ENCODE measurements at places on chromosomes 13 and 19.

GRCh38 chr13:28357911-28358433 is 137.0 kb downstream of the FLT1 start:
- DNase-seq, result no peak

- DNase-seq, result no peak
Observed at GRCh38 chr13:102774214-102774568, 605 bp upstream of the TEX30 start.

DNA sequence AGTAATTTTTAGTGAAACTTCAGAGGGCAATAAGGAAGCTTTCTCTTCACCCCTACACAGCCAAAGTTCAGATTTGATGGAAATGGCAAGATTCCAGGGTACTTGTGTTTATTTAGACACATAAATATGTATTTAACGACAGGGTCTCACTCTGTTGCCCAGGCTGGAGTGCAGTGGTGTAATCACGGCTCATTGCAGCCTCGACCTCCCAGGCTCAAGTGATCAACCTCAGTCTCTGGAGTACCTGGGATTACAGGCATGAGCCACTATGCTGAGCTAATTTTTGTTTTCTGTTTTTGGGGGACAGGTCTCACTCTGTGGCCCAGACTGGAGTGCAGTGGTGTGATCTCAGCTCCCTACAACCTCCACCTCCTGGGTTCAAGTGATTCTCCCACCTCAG is 2.0 kb upstream of the SYCE2 start:
- DNase-seq, result no peak

- DNase-seq, result no peak
Observed at GRCh38 chr19:55066107-55066709, 3.3 kb upstream of the RDH13 start.

GRCh38 chr19:42202290-42202880 is 15.1 kb downstream of the DEDD2 start:
- DNase-seq, result no peak

DNA sequence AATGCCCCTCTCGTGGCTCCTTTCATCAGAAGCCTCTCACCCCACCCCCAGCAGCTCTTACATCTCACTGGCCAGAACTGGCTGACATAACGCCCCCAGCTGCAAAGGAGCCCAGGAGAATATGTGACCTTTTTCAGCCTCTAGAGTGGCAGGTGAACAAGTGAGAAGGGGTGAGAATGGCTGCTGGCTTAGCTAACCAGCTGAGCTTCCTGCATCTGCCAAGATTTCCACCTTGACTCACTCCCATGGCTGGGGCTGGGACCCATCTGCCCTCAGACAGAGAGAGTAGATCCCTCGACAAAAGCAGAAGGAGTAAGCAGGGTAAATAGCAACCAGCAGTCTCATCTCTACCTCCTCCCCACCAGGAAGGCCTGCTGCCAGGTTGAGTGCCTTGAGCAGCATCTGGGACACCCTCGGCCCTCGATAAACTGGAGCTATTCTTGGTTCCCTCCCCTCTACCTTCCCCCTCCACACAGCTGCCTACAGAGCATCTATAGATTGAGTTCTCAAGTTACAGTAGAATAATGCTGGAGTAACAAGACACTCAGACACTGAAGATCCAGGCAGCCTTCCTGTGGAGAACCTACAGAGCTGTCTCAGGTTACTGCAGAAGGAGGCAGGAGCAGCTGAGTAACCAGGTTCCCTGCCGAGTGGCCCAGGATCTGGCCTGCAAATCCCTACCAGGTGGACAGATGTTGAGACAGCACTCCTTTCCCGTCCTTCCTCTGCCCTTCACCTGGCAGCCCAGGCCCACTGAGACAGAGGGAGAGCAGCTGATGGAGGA is 15.5 kb downstream of the KASH5 start:
- DNase-seq, result no peak

DNA sequence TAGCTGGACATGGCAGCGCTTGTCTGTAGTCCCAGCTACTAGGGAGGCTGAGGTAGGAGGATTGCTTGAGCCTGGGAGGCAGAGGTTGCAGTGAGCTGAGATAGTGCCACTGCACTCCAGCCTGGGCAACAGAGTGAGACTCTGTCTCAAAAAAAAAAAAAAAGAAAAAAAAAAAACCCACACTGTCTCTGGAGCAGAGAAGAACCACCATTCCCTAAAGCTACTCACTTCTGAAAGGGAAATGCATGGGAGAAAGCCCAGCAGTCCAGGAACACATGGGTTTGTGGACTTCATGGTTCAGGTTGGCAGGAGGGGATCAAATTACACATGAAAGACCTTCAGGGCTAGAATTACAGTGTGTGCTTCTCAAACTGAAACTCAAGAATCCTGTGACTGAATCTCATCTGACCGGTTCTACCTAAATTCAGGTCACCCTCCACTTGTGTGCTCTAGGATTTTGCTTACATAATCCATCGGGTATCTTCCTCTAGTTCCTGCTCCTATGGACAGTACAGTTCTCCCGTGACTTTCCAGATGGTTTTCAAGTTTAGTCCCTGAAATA is 30.2 kb upstream of the CPB2 start:
- DNase-seq, result no peak

DNA sequence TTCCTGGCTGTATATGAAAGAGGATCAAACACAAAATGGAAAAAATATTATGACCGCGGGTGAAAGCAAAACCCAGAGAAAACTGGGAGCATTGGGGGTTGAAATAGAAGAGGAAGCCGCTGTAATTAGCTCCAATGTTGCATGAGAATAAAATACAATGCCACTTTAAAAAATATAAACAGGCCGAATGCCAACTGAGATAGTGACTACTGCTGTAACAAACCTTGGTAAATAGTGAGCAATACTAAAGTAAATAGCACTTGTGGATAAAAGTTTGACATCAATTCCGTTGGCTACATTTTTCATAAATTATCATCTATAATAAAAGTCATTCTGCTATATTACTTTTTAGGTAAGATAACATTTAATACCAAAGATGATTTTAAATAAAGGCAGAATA is 395.8 kb upstream of the MIR17HG start:
- DNase-seq, result no peak

DNA sequence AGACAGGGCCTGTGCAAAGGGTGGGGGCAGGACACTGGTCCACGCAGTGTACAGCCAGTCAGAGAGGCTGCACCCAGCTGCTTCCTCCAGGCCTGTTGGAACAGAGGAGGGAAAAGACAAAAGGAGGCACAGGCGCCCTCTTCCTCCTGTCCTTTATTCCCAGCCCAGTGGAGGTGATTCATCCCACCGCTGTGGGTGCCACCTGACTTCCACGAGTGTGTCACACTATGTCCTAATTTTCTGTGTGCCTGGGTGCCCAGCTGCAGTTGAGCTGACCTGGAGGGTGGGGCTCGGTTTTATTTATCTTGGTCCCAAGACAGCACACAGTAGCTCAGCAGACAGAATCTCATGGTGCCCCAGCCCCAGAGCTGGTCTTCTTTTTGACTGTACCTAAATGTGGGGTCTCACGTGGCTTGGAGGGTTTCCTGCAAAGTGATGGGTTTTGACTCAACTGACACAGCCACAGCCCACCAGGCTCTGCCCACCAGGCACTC is 9.0 kb downstream of the EPS15L1 start:
- no peak for DNase-seq

DNA sequence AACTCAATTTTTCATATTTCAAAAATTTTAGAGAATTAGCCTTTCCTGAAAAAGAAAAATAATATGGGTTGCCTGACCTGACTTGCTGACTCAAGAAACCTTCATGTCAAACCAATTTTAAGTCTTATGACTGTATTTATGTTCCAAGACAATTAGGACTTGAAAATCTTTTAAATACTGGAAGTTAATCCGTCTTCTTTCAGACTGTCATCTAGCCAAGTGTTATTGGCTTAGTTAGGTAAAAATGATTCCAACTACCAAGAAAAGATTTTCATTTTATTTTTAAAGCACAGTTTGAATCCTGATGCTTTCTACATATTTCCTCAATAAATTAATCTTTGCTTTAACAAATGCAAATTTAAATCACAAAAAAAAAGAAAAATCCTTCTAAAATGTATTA is 337.6 kb downstream of the SLITRK6 start:
- DNase-seq, result no peak

DNA sequence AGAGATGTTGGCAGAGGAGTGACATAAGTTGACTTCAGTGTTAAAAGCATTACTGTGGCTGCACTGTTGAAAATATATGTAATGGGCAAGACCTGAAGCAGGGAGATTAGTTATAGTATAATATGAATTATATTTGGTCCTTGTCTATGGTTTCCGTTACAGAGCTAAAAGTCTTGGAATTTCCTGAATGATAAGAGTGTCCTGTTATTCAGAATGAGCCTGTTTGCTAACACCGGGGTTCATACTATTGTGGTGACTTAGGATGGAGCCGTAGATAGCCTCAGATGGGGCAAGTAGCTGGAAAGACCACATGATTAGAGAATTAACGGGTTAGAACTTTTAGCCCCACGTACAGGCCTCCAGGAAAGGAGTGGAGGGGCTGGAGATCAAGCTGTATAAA is 5.7 kb downstream of the USPL1 start:
- DNase-seq, result no peak

GRCh38 chr13:39417131-39417530 is 185.9 kb downstream of the LHFPL6 start:
- DNase-seq, result no peak

GRCh38 chr19:2333027-2333806 is 4.7 kb downstream of the SPPL2B start:
- no peak for DNase-seq

- DNase-seq, result no peak
Observed at GRCh38 chr13:75425216-75426009, 56.6 kb downstream of the TBC1D4 start.

DNA sequence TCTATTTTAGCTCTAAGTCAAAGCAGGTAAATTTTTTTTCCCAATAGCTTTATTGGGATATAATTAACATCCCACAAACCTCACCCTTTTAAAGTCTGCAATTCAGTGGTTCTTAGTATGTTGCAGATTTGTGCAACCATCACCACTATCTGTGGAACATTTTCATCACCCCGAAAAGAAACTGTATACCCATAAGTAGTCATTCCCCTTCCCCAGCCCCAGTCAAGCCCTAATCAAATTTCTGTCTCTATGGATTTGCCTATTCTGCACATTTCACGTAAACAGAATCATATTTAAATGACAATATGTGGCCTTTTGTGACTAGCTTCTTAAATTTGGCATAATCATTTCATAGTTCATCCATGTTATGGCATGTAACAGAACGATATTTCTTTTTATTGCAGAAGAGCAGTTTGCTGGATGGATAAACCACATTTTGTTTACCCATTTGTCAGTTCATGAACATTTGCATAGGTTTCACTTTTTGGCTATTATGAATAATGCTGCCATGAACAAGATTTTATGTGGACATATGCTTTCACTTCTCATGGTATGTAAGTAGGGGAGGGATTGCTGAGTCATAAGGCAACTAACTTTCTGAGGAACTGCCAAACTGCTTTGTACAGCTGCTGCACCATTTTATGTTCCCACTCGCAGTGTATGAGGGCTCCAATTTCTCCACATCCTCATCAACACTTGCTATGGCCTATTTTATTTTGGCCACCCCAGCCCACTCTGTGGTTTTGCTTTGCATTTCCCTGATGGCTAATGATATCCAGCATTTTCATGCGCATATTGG is 10.9 kb downstream of the SLC46A3 start:
- DNase-seq, result peak; percentile 8

DNA sequence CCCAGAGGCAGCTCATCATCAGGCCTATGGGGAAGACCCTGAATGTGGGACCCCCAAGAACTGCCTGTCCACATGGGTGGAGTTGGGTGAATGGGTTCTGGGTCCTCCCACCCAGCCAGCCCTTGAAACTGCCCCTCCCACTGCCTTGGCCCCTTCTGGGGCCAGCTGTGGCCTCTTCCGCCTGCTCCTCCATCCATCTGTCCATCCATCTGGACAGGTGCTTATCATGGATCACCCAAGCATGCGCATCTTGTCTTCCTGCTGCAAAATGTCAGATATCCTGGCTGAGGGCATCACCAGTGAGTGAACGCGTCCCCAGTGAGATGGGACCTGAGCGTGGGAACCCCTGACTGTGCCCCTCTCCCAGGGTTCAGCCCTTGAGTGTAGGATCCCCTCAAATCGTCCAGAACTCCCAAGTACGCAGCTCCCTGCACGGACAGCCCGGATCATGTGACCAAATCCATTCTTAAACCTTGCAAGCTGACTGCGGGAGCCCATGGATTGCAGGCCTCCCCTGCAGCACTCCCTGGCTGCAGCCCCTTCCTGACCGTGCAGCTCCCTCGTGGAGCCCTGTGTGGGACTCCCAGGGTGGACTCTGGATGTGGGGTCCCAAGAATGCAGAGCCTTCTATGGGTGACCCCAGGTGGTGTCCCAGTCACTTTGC is 2.0 kb downstream of the STXBP2 start:
- DNase-seq, result no peak

- no peak for DNase-seq
Observed at GRCh38 chr19:46288896-46289588, 7.8 kb upstream of the HIF3A start.

DNA sequence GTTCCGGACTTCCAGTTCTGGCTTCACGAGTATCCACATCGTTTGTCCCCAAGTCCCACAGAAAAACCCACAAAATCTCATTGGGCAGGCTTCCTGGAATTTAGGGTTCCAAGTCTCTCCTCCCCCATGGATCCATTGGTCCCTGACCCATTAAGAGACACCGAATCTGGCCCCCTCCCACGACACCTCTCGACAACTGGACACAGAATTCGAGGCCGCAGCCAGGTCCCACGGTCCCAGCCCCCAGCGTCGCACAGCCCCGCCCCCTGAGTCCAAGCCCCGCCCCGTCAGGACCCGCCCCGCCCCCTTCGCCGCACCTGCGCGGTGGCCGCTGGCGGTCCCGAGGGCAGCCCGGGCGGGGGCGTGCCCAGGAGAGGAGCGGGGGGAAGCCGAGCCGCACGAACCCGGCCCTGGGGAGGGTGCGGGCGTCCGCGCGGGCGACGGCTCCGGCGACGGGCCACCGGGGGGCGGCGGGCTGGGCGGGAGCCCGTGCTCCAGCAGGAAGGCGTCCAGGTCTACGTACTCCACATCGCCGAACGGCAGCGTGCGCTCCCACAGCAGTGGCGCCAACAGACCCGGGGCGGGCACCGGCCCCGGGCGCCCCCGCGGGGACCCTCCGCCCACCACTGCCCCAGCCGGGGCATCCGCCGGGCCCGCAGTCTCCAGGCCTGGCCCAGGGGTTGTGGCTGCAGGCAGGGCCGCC is 1.8 kb downstream of the DBP start:
- peak; percentile 59 for DNase-seq

DNA sequence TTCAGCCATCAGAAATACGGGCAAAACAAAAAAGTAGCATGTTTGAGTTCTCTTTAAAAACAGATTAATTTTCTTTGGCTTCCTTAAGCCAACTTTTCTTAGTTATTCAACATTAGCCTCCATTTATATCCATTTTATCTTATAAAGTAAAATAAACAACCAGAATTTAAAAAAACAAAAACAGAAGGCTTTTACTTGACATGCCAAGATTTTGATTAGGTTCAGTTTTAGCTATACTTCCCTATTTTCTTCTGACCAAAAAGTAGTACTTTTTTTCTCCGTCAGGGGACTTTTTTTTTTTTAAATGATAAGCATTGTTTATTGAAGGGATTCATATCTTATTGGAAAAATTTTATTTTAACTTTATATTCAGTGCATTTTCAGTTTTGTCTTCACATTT is 18.1 kb downstream of the RNASEH2B start:
- no peak for DNase-seq

Measured in CD4-positive, alpha-beta T cell treated with Interleukin-2 at 100 ng/mL for 4 hours (primary cell).